Mammary epithelial cell (primary cell): ENCODE measurements at places on chromosomes 11 and 22. TPM values are rescaled to one million over a fixed set of nuclear protein-coding genes. Genes with fewer than 3 reads are reported as not detected.
A peak's percentile ranks its signal among the peaks of the same experiment; 100 is the strongest.

- no peak for DNase-seq
Measured at GRCh38 chr11:81036168-81036870, 1595.5 kb upstream of the TENM4 start.

KRTAP5-2 gene
- not detected for polyA plus RNA-seq

DNA sequence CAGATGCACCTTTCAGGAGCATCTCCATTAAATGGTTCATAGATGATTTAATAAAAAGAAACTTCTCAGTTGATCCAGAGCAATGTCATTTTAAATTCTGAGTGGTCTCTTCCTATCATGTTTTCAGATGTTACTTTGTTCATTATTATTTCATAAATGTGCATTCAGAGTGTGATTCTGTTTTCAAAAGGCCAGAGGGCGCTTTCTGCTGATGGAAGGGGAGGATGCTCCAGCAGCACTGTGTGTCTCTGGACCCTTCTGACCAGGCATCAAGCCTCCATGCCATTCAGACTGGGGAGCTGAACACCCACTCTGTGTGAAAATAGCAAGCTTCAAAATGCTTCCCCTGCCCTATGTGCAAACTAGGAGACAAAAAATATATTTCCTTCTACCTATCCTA is 23.9 kb upstream of the CRTAM start:
- no peak for DNase-seq

SAA4 gene
- polyA plus RNA-seq: not detected

- DNase-seq: peak; percentile 45
Measured at GRCh38 chr11:95228081-95228749, 2.8 kb downstream of the SESN3 start.

GRCh38 chr11:30342736-30343166 is 19.8 kb downstream of the ARL14EP start:
- DNase-seq: no peak

MGAT3 gene
- not detected for polyA plus RNA-seq

MS4A14 gene
- polyA plus RNA-seq: not detected

SELENOO gene
- 39.7 TPM for polyA plus RNA-seq

PAX6 gene
- not detected for polyA plus RNA-seq

DNA sequence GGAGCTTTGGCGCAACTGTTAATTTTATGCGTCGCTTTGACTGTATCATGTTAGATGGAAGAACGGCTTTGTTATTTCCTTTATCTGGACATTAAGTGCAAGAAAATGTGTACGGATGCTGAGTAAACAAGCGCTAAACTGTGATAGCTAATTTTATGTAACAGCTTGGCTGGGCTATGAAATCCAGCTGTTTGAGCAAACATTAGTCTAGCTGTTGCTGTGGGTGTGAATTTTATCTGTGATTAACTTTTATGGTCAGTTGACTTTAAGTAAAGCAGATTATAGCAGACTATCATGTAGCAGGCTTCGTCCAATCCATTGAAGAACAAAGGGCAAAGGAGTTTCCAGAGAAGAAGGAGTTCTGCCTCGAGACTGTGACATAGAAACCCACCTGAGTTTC is 14.0 kb downstream of the OR8A1 start:
- DNase-seq: no peak

GRCh38 chr11:35011944-35012343 is 95.5 kb downstream of the PDHX start:
- no peak for DNase-seq

DNA sequence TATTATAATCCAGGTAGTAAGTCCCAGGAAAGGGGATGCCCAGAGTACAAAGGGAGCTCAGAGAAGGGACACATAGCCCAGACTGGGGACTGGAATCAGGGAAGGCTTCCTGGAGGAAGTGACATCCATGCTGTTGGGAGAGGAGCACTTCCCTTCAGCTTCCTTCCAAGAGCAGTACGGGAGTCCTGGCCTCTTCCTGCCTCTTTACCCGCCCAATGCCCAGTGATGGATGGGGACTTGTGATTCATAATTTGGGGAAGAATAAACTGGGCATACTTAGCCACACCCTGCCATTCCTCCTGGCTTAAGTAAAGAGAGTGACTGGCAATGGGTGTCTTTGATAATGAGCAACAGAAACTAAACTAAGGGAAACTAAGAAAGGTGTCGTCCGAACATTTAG is 11.5 kb downstream of the C11orf91 start:
- peak; percentile 91 for DNase-seq

DNA sequence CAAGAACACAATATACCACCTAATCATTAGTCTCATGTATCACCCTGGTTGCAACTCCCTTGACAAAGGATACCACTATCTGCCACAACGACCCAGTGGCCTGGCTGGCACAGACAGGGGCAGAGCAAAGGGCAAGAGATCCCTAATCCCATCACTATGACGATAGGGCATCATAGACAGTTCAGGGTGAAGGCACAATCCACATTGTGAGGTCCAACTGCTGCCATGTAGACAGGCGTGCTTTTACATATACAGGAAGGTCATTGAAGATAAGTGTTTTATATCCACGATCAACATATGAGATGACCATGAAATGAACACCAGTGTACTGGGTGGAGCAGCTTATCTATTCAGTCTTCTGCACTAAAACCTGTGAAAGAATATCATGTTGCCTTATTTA is 94.6 kb downstream of the IGLL1 start:
- DNase-seq: no peak

DNA sequence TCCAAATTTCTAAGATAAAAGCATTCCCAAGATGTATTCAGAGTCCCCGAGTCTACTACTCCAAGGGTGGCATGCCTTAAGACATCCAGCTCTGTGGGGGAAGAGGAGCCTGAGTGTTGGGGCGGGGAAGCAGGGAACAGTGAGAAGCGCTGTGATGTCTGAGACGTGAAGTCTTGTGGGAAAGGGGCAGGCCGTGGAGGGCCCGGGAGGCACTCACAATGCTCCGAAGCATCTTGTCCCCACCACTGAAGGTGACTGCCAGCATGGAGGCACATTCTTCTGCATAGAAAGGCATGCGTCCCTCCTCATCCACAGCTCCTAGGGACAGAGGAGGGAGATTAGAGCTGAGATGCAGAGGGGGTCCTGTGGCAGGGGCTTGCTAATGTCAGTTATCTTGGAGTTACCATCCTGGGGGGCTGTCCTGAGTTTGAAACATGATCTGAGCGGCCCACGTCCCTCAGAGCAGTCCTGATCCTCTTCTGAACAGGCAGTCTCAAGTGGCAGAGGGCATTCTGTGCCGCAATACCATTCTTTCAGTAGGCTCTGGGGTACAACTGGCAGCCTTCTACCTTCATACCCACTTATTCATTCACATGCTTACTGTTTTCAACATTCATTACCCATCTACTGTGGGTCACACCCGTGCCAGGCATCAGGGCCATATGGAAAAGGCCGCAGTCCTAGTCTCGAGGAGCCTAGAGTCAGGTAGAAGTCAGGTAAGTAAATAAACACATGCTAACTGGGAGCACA is 8.7 kb downstream of the PCSK7 start:
- no peak for DNase-seq

GRCh38 chr11:110077346-110077745 is 15.8 kb upstream of the ZC3H12C start:
- DNase-seq: no peak

MAPK8IP2 gene
- 0.41 TPM for polyA plus RNA-seq

- peak; percentile 80 for DNase-seq
Measured at GRCh38 chr11:64230171-64230984, at the start of gene DNAJC4. TSS of gene DNAJC4 (plus strand) at chr11:64230548. CDS start at chr11:64230855, 307 bp downstream.

DNA sequence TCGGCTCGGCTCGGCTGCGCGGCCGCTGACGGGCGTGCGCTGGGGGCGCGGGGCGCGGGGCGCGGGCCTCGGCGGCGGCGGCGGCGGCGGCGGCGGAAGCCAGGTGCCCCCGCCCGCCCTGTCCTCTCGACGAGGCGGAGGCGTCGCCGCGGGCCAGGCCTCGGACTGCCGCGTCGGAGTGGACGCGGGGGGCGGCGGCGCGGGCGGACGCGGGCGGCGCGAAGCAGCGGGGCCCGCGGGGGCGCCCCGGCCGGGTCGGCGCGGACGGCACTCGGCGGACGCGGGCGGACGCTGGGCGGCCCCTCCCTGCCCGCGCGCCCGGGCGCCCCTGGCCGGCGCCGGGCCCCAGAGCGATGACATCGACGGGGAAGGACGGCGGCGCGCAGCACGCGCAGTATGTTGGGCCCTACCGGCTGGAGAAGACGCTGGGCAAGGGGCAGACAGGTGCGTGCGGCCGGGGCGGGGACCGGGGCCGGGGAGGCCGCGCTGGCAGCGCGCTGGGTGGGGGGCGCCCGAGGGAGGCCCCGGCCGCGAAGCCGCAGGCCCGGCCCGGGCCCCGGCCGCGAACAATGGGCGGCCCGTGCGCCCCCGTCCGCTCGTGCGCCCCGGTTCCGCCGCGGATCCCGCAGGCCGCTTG is at the start of gene BRSK2:
BRSK2 (plus strand) TSS at position 3 of the 637 bp plus-strand sequence; CDS start at position 354, 351 bp downstream.
- DNase-seq: no peak

GRCh38 chr11:66467756-66468155 is 1.1 kb downstream of the PELI3 start:
- DNase-seq: no peak

FAM180B gene
- not detected for polyA plus RNA-seq

- no peak for DNase-seq
Measured at GRCh38 chr11:10686311-10686710, 7.2 kb downstream of the IRAG1 start.

SMC1B gene
- polyA plus RNA-seq: not detected

GRCh38 chr11:2584812-2585565 is 114.8 kb downstream of the KCNQ1OT1 start:
- DNase-seq: no peak

REXO2 gene
- polyA plus RNA-seq: 234 TPM

GRCh38 chr11:58057481-58057880 is 26.7 kb downstream of the OR6Q1 start:
- DNase-seq: peak; percentile 41

GRCh38 chr11:110948112-110948511 is 235.9 kb upstream of the ARHGAP20 start:
- DNase-seq: no peak

DNA sequence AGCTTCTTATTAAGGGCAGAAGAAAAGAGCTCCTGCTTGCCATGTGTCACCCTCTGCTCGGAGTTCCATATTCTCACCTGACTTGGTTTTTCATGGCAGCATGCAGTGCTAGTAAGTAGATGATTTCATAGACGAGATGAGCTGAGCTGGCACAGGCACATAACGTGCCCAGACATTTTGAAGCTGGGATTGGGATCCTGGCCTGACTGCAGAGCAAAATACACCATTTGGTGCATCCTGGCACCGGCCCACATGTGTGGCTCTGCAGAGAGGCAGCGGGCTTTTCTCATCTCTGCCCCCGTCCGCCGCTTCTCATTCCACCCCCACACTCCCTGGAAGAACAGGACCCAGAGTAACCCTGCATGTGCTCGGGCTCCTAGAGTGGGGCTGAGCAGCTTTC is 24.8 kb downstream of the FAM118A start:
- no peak for DNase-seq

GRCh38 chr11:65432100-65432650 is 9.6 kb downstream of the NEAT1 start:
- DNase-seq: no peak

DBX1 gene
- polyA plus RNA-seq: not detected

DNA sequence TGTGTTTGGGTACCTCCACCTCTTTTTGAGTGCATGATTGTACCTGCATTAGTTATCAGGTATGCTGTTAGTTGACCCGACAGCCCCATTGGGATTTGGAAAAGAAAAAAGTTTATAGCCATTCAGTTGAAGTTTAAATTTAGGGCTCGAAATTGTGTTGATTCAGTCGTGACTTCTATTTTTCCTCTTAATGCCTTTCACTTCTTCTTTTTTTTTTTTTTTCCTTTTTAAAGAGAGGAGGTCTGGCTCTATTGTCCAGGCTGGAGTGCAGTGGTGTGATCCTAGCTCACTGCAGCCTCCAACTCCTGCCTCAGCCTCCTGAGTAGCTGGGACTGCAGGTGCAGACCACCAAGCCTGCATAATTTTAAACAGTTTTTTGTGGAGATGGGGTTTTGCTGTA is 2.3 kb downstream of the STT3A start:
- DNase-seq: no peak

ART1 gene
- polyA plus RNA-seq: not detected

- no peak for DNase-seq
Measured at GRCh38 chr11:25180187-25180586, 683.3 kb downstream of the LUZP2 start.

GRCh38 chr11:95108671-95109551 is 19.3 kb downstream of the ENDOD1 start:
- no peak for DNase-seq

- DNase-seq: no peak
Measured at GRCh38 chr11:26332572-26332915, 614 bp downstream of the ANO3 start.
